ENCODE measurements at places on chromosomes 12 and 14.

DNA sequence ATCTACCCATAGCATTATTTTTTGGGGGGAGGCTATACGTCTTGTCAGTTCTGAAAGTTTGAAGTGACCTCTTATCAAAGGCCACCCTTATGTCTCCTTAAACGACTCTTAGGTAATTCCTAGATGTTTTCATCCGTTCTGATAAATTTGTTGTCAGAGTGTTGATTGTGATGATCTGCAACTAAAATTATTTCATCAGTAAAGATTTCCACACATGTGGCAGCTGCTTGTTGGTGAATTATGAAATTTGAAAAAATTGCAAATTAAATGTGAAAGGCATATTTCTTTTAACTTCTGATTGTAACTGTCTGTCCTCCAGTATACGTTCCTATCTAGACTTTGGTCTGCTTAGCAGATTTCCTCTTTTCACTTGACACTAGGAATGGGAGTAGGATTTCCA lies 1.4 kb downstream of the ADIPOR2 start:
- no peak for DNase-seq

- DNase-seq, result no peak
Observed at GRCh38 chr12:18823461-18823860, 85.5 kb downstream of the CAPZA3 start.

- no peak for DNase-seq
Observed at GRCh38 chr12:59736786-59737185, 141.0 kb downstream of the SLC16A7 start.

DNA sequence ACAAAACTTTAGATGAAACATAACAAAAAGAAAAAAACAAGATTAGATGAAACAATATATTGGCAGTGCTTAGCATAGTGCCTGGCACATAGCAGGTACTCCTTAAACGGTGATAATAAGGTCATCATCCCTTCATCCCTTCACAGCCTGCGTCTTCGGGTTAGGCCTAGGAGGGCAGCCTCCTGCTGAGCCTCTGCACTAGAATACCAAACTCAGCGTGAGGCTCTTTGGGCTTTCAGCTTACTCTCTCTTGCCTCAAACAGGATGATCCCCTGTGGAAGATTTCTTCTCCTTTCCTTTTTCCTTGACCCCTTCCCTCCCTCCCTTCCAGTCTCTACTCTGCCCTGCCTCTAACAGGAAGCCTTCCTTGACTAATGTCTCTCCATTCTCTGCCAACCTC lies 14.4 kb upstream of the FIGNL2 start:
- no peak for DNase-seq

GRCh38 chr14:103186909-103187586 lies 63.8 kb downstream of the TNFAIP2 start:
- DNase-seq, result no peak

- no peak for DNase-seq
Observed at GRCh38 chr14:71362920-71363584, 455.8 kb downstream of the PCNX1 start.

DNA sequence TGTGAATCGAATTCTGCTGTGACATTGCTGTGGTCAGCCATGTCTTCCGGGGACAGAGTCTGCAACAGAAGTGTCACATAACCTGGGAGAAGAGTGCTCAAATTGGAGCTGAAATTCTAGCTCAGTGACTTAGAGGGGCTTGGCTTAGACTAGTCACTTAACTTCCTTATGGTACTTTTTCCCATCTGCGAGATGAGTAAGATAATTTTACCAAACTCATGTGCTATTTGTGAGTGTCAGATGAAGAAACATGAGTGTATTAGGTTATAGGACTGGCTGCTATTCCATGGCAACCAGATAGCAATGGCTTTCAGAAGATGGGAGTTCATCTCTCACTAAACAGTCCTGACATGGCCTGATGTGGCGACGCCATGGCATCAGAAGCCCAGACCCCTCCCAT lies 104.1 kb downstream of the CHST11 start:
- DNase-seq, result no peak

- DNase-seq, result no peak
Observed at GRCh38 chr14:26403760-26404159, 194.1 kb downstream of the NOVA1 start.

DNA sequence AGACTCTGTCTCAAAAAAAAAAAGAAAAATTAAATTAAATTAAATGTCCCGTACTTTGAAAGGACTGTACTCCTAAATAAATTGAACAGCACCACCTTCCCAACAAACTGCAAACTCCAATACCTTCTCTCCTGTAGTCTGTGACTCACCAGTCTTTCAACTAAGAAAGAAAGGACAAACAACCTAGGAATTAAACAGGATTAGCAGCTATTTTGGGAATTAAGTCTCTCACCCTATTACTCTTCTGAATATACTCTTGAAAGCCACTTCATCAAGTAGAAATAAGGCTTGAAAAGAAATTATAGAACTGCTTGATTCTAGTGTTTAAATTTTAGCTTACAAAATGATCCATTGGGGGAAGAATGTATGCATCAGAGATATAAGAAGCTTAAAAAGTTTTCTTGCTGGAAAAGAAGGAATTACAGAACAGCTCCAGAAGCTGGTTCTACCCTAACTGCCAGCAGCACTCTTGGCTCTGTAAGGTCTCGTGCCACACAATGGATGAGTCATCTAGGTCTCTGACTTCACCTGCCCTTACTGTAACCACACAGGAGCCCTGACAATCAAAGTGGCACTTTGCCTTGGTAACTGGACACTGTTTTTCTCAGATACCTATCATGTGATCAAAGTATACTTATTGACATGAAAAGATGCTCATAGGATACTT lies 57.0 kb upstream of the CERS5 start:
- DNase-seq, result no peak

All from SK-N-SH (cell line).